ENCODE measurements at places on chromosomes 11 and 22.

- DNase-seq = no peak
These were observed 19.8 kb downstream of the USP35 start for GRCh38 chr11:78208257-78209165.

DNA sequence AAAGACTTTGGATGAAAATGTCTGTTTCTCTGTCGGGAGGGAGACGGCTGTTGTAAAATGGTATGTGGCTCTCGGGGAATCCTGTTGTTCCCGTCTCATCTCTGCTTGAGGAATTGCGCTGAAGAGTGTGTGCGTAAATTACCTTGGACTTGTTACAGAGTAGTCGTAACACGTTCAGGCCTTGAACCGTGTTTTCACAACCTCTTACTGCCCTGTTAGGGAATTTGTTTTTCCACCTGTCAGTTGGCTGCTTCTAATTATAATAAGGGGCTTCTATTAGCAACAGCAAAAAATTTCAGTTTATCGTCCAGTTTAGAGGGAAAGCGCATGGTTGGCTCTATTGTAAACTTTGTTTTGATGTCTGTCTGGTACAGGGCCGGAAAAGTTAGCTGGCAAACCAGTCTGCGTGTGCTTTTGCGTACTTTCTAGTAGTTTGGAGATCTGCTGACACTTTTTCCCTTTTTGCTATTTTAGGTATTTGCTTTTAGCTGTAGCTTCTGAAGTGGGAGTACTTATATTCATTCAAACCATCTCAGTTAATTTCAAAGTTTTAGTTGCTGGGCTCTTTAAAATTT, 1.5 kb downstream of the HIPK3 start:
- DNase-seq = no peak

DNA sequence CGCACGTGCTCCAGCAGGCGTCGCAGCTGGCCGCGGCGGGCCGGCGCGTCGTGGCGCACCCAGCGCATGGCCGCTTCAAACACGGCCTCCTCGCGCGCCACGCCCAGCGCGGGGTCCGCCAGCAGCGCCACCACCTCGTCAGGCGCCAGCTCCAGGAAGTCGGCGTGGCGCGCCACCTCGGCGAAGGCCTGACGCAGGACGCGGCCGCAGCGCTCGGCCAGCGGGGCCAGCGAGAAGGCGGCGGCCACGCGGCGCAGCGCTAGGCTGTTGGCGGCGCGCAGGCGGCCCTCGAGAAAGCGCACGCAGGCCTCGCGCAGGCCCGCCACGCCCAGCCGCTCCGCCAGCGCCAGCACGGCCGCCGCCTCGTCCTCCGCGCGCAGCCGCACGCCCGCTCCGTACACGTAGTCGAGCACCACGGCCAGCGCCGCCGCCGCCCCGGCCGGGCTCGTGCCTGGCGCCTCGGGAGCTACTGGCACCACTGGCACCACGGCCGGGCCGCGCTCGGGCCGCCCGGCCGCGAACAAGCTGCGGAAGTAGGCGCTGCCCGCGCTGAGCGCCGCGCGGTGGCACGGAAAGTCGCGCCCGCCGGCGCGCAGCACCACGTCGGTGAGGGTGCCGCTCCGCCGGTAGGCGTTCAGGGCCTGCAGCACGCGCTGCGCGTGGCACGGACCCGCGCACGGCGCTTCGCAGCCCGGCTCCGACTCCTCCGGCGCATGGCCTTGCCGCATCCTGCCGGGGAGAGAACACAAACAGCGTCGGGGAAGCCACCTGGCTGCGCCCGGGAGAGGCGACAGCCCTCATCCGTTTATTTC, 2.9 kb downstream of the KLHL35 start:
- DNase-seq = no peak

GRCh38 chr11:62580959-62581715, 7.4 kb upstream of the EEF1G start:
- DNase-seq = no peak

DNA sequence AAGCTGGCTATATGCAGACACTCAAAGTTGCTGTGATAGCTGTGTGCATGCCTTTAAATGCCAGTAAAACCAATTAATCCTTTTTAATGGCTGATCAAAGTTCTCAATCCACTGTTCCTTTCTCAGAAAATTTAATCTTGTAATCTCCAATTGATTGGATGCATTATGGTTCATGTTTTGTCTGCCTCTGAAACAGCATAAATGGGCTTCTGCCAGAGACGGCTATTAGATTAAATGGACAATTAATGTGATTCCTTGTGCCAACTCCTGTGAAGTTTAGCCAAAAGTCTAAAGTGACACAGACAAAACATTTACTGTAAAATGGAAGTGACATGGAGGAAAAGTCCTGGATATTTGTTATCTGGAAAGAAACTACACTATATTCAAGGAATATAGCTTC, 952.5 kb upstream of the FAT3 start:
- DNase-seq = no peak

- DNase-seq = no peak
These were observed 34.6 kb downstream of the NFAM1 start for GRCh38 chr22:42397332-42398249.

- no peak for DNase-seq
These were observed 4.0 kb upstream of the TRIM29 start for GRCh38 chr11:120141768-120142423.

GRCh38 chr22:19565382-19566278, 41.4 kb upstream of the CLDN5 start:
- no peak for DNase-seq

DNA sequence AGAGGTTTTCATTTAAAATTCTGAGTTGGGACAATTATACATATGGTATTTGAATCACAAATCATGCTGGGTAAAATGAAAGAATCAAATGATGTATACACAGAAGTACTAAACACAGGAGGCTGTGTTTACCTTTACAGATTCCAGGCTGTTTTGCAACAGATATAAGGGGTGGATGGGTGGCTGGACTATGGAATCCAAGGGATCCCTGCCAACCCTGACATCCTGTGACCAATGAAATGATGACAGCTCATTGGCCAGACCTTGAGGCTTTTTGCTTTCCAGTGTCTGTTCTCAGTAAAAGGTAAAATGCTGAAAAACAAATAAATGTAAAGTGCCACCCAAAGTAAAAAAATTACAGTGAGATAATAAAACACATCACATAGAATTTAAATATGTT, 3.3 kb upstream of the DDI1 start:
- DNase-seq = no peak

DNA sequence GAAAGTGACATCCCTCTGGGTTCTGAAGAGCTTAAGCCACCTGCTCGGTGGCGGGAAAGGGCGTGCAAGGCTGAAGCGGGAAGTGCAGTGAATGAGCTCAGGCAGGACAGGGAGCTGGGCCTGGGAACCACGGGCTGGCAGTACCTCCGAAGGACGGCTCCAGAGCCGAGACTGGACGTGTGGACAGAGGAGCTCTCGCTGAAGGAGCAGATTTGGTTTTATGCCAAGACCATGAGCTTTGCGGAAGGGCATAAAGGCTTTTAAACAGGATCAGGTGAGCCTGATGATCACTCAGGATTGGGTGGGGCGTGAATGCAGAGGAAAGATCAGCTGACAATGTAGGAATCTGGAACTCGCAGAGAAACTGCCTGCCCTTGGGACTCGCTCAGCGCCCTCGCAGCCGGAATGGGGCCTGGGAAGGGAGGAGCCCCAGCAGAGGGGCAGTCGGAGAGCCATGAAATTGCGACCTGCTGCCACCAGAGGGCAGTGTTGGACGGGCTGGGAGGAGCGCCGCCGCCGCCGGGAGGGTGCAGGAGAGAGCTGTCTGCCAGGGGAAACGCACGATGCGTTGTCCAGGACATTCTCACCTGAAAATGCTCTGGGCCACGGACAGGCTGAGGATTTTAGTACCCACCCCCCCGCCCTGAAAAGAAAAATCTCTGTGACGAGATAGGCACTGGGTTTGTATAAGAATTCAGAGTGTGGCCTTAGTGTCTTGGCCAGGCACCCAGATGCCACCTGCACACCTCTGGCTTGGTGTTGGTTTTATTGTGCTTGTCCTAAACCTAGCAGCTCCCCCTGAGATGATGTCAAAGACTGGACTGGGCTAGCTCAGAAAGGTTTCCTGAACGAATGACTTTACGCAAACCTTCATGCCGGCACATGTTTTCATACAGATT, 324.4 kb downstream of the NTM start:
- no peak for DNase-seq

- DNase-seq = no peak
These were observed 165.5 kb upstream of the NTM start for GRCh38 chr11:131204765-131205380.

DNA sequence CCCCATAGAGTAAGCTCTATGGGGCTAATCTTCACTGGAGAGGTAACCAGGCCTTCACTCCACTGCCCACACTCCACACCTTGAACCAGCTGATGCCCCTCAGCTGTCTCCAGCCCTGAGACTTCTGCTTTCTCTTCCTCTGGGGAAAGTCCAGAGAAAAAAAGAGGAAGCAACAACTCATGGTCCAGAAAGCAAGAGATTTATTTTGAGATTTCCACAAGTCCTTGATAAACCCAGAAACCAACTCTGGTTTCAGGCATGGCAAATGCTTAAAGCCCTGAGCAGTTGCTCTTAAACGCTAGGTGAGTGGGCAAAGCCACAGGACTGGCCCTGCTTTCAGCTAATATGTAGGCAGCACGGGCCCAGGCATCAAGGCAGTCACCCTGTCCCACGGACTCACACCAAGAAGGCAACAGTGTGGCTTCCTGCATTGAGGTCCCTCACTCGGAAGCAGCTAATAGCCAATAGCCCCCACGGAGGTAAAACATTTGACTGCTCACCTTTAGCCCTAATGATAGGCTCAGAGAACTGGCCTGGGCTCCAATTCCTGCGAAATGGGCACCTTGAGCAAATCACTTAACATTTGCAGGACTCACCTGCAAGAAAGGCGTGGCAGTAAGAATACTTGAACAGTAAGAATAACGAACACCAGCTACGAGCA, 4.3 kb downstream of the CYB561A3 start:
- no peak for DNase-seq

DNA sequence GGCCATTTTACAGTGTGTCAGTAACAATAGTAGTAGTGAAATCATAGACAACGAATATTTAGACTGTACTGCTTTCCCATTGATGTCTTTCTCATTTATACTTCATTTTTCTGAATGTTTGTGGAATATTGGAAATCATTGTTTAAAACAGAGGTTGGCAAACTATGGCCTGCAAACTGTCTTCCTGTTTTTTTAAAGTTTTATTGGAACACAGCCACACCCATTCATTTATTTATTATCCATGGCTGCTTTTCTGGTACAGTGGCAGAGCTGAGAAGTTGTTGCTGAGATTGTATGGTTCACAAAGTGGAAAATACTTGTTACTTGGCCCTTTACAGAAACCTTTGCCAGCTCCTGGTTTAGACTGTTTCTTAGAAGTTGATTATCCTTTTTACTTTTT, 13.7 kb downstream of the FAR1 start:
- DNase-seq = no peak

GRCh38 chr22:50200461-50201190, at the start of gene SELENOO:
TSS of gene SELENOO (plus strand) at chr22:50201011. CDS start at chr22:50201037, 26 bp downstream.
- DNase-seq = peak; percentile 24

DNA sequence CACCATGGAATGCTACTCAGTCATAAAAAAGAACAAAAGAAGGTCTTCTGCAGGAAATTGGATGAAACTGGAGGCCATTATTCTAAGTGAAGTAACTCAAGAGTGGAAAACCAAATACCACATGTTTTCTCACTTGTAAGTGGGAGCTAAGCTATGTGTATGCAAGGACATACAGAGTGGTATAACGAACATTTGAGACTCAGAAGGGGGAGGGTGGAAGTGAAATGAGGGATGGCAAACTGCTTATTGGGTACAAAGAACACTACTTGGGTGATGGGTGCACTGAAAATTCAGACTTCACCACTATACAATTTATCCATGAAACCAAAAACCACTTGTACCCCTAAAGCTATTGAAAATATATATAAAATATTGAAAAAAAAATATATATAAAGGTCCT, 13.4 kb upstream of the CAT start:
- no peak for DNase-seq
